Activated T-helper 17 cell treated with anti-CD3 and anti-CD28 coated beads, Interleukin-2, amount 50 U/mL, for 72 hours (primary cell): ENCODE measurements at places on chromosomes 1 and 21.

DNA sequence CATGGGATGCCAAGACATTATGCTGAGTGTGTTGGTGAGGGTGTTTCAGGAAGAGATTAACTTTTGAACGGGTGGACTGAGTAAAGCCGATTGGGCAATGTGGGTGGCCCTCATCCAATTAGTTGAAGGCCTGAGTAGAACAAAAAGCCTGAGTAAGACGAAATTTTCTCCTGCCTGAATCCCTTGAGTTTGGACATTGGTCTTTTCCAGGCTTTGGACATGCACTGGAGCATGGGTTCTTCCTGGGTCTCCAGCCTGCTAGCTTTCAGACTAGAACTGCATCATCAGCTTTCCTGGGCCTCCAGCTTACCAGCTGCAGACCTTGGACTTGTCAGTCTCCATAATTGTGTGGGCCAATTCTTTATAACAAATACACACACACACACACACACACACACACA, 63.6 kb downstream of the NIBAN1 start:
- ATAC-seq = no peak

- no peak for ATAC-seq
These were observed 74.1 kb upstream of the AKT3 start for GRCh38 chr1:243924188-243924587.

DNA sequence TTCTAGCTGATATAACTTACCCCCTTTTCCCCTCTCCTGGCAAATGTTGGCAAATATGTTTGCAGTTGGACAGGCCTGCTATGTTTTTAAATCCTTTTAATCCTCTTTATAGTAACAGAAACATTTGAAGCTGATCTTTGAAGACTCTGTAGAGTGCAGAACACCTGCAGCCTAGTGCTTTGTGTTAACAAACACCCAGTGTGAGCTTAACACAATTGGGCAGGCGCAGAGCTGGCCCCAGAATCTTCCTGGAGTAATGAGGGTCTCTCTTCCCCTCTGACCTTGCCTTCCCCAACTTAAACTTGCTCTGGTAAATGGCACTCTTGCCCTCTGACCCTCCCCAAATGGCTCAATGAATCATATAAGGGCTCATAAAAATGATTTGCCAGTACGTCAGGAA, 247.9 kb upstream of the LYPLAL1 start:
- ATAC-seq = no peak

- no peak for ATAC-seq
These were observed 49.8 kb downstream of the CSMD2 start for GRCh38 chr1:34115233-34115632.

DNA sequence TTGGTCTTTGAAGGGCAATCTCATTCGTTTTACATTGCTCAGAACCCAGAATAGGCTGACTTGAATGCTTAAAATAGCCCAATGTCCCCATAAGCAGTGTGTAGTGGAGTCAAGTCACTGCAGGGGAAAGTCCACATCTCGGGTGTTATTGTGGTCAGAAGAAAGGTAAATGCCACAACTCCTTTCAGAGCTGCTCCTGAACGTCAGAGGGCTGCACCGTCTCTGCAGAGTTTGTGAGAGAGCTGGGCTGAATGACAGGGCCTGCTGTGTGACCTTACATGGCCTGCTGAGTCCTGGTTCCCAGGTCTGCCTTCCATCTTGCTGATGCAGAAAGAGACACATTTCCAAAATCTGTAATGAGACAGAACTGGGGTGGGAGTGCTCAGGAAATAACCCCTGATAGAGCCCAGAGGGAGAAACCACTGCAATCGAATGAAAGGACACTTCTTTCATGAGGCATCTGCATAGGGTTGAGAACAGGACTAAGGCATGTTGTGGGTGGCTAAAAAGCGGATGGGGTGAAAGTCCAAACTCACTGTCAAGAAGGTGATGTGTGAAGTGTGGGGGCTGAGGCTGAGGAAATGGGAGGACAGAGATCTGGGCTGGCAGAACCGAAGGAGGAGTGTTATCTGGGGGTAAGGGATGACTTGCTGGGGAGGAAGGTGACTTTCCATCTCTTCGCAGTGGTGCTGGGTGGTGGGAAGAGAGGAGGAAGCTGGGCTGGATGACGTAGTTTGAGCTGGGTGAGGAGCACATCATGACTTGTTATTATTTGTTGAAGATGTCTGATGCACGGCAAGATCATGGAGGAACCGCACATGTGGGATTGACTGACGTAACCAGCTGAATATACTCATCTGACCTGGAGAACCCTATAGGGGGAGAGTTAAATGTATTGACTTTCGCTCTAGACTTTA, 33.7 kb downstream of the XCL2 start:
- peak; percentile 63 for ATAC-seq

DNA sequence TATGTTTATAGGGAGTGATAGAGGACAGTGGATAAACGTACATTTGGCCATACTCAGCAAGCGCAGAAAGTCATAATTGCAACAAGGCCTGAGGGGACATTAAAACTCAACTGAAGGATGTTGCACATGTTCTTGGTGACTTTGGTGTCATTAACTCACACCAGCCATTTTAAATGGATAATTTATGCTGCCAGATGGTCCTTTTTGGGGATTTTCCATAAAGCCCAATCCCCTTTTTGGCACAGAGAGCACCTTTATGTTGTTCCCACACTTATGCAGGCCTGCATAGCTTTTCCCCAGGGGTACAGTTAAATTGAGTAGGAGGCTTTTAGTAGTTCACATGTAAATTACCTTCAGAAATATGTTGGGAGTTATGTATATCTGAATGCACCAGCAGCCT, 279.6 kb downstream of the NFIA start:
- ATAC-seq = no peak

DNA sequence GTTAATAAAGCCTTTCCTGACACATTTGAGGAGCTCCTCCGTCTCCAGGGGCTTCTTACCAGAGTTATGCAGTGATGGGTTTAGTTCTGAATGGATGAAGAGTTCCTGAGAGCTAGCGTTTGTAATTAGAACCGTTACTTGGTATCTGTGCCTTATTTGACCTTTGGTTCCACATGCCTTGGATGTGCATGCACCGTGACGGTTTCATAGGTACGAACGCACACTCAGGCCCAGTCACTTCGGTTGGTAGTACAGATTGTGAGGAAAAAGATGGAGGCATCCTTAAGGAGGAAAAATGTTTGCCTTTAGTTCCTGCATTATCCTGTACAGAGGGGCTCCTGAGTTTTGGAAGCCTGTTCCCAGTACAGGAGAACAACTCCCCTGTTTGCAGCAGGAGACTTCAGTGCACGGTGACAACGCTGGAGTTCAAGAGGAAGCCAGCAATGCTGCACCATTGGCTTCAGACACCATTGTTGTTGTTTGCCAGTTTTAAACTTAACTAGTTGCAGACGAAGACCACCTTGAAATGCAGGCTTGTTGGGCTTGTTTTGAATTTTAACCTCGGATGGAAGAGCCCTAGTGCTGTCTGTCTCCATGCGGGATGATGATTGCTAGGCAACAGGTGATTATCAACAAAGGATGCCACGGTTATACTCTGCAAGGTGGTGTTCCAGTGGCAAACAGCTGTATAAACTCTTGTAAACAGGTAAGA, 8.2 kb downstream of the RBM15 start:
- no peak for ATAC-seq

DNA sequence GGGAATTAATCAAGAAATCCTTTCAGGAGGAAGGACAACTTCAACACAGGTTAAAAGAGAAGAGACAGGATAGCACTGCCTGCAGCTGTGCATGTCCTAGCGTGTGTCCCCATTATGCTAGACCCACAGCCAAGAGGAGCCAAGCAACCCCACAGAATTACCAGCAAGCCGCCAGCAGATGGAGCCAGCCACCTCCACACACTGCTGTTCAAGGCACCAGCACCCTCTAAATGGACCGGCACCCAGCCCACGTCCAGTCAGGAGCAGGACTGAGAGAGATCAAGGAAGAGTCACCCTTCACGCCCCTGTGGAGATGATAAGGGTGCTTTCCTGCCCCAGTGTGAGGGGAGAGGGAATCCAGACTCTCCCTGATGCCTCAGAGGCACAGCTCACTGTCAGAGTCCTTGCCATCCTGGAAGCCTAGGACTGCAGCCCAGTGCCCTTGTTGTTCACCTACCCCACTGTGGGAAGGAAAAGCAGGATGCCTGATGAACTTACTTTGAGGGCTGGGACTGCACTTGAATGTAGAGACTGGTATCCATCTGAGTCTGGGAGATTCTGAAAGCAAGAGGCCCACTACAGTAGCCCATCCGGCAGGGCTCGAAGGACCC, 37.1 kb upstream of the CTTNBP2NL start:
- ATAC-seq = peak; percentile 59
